ENCODE measurements at places on chromosomes 1 and 21.

DNA sequence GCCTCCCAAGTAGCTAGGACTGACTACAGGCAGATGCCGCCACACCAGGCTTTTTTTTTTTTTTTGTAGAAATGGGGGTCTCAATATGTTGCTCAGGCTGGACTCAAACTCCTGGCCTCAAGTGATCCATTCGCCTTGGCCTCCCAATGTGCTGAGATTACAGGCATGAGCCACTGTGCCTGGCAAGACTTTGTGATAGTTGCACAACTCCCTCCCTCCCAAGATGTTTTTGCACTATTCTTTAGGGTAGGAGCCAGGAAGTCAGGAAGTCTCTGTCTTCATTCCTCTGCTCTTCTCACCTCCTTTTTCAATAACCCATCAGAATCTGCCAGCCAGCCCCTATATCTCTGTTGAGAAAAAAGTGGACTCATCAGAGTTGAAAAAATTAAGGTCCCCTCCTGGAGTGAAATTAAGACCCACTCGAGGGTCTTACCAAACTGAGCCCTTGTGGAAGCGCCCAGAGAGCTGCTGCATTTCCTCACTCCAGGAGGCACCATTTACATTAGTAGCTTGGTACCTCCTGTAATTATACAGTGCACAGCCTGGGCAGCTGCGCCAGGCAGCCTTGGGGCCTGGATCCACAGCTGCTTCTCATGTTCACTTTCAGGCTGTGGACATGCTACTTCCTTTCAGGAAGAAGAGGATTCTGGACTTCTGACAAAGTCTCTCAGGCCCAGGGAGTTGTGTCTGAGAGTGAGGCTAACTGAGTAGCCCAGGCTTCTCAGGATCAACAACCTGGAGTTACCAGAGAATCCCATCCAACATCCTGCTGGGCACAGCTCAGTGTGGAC is 24.0 kb downstream of the TCEA3 start:
- no peak for DNase-seq

DNA sequence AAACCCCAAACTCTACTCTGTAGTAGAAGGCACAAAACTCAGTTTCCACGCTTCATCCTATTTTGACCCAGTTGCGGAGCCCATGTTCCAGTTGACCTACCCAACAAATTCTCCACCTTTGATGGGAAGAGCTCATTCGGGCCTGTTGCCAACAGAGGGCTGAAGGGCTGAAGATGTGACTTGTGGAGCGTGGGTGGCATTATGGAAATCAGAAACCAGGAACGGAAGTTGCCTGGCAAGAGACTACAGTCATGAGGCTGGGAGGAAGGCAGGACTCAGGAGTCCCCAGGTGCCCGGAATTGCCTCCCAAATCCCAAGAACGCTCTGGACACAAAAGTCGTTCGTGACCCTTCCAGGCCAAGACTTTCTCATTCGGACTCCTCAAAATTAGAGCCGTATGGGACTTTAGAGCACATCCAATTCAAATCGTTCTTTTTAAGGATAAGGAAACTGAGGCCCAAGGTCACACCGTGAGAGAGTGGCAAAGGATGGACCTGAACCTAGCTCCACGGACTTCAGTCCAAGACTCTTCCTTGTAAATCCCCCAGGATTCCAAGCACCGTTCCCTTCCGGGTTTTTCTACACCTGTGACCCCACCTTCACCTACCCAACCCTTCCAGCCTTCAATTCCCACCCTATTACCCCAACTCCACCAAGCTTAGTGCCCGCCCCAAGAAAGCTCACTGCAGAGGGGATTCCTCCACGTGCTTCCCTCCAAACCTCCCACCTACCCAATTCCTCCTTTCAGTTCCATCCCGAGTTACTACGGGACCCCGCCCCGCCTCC is 739 bp downstream of the SMG5 start:
- DNase-seq, result peak; percentile 20

DNA sequence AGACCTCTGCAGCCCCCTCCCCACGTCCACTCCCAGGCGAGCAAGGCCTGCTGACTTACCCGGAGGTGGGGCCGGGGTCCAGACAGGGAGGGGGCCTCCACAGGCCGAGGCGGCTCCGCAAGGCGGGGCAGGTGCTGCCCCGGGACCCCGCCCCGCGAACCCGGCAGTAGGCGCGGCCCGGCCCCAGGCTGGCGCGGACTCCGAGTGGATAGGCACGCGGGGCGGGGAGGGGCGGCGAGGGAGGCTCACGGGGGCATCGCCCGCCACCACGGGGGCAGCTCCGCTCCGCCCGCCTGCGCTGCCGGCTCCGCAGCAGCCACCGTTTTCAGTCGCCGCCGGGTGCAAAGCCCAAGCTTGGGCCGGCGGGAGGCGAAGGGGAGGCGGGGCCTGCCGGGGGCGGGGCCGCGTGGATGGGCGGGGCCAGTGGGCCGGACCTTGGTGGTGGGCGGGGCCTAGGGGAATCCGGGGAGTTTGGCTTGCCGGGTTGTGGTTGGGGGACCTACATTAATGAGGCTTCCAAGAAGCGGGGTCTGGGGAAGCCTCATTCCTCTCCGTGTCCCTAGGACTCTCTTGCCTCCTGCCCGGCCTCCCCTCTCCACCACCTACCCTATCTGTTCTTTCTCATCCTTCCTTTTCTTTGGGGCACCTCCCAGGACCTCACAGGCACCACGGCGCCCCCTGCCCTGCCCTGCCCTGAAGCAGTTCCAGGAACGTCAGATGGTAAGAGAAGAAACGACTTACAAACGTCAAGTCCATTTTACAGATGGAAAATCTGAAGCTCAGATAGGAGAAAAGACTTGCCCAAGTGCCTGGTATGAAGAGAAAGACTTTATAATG is at the start of gene RIMS3:
RIMS3 (minus strand) TSS at position 348 of the 837 bp plus-strand sequence. CDS start 23,757 bp downstream, outside the sequence.
- DNase-seq, result peak; percentile 81

DNA sequence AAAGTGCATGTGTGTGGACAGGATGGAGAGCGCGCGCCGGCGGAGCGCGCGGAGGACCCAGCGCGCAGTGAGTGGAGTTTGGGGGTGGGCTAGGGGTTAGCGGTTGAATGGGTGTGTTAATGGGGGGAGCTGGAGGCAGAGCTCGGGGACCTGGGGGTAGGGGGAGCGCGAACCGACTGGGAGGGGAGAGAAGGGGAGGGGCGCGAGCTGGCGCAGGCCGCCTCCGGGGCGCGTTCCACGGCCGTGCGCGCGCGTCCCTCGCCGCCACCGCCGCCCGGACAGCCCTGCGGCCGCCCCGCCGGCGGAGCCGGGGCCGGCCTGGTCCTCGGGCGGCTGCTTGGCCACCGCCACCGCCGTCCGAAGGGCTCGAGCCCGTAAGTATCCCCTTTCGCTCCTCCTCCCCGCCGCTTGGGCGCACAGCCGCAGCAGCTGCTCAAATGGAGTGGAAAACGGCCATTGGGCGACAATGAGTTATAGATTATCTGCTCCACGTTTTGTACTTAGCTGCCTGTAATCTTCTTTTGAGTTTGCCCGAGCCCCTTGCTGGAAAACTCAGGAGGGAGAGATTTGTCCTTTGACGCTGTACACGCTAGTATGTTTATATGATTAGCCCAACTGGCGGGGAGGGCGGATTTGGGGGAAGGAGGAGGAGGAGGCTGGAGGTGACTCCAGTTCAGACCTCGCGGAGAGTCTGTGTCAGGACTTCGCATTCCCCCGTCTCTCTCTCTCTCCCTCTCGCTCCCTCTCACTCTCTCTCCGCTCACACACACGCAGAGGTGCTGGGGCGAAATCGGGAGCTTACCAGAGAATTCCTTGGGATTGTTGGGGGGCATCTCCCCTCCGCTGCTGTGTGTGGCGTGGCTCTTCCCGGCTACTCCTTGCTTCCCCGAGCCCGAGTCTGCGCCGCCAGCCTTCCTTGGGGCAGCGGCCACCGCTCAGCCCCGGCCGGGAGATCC is at the start of gene ADGRL2:
ADGRL2 (plus strand) TSS at position 240 of the 956 bp plus-strand sequence. CDS start 36,051 bp downstream, outside the sequence.
- no peak for DNase-seq

DNA sequence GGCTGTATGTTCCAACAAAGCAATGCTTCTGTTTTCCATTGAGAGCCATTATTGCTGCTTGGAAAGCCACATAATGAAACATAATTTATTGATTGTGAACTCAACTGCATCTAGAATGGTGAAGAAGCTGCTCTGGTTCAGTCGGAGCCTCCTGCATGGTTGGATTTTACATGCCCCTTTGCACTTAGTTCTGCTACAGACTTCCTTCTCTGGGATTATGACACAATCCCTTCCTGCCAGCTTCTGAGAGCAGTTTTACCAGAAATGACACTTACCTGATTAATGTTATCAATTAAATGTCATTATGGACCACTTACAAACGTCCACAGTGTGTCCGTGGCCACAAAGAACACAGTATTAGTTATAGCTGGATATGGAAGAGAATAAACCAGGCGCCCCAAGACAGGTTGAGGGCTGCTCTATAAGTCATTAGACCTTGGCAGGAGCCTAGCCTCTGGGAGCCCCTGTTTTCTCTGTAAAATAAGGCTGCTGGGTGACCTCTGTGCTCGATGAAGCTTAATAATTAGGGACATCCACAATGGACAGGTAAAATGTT is 7.0 kb upstream of the CD58 start:
- no peak for DNase-seq

GRCh38 chr1:218303176-218303879 is 18.2 kb downstream of the RRP15 start:
- no peak for DNase-seq

GRCh38 chr1:11533790-11534787 is 55.1 kb downstream of the DISP3 start:
- DNase-seq, result no peak

GRCh38 chr1:97412166-97412565 is 508.7 kb downstream of the DPYD start:
- DNase-seq, result no peak

DNA sequence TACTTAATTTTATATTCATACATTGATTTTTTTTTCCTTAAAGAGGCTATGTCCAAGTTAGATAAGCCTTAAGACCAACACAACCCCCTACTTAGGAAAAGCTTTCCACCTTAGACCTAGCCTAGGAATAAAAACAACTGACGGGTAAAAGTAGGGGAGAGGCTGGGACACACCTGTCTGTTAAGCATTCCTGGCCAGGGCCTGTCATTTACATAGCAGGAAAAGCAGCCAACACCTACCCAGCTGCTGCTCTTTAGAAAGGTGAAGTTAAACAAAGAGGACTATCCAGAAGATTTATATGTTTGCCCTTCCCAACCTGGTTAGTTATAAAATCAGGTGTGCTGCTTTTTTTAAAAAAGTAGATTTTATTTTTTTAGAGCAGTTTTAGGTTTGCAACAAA is 29.1 kb upstream of the SAMD13 start:
- DNase-seq, result no peak

DNA sequence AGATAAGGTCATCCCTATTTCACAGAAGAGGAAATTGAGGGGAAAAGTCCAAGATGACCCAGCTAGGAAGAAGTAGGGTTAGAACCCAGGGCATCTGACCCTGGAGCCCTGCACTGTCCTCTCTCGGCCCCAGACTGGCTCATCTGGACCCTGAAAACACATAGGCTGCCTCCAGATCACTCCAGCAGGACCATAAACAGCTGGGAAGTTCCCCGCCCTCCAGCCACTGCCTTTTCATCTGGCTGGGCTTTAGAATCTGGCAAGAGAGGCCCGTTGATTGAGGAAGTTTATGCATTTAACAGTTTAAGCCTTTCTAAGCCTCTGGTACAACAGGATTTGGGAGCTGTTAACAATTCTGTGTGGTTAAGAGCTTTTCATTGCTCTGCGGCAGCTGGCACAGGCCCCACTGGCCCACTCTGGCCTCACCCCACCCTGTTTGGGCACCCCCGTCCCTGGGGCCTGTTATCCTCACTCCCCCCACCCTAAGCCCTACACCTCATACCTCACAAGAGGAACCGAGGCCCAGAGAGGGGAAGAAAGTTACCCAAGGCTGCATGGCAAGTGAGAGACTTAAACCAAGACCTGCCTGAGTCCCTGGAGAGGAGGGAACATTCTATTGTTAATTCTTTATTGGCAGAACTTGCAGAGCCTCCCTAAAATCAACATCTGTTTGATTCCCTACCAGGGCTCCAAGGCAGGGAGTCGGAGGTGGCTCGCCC is 84.2 kb downstream of the EPHB2 start:
- no peak for DNase-seq

DNA sequence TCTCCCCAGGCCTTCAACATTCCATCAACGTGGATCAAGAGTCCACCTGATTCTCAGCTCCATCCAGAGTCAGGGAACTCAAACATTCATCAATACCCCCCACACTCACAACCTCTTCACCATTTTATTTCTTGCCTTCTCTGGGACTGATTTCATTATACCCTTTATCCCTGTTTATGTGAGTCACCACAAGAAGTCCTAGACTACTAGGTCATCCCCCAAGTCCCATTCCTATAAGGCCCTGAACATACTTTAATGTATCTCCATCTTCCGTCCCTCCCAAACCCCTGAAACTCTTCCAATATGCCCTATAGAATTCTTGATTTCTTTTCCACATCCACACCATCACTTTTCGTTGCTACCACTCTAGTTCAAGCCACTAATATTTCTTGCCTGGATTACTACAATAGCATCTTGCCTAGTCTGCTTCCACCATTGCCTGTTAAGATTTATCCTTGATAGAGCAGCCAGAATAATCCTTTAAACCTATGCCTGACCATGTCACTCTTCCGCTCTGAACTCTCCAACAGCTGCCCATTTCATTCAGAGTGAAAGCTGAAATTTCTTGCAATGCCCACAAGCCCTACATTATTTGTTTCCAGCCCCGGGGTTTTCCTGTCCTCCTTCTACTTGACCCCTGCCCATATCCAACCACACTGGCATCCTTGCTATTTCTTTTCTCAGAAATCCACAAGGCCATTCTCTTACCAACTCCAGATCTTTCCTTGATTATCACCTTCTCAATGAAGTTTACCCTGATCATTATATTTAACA is 9.4 kb upstream of the SAMD13 start:
- DNase-seq, result no peak

GRCh38 chr1:151686561-151686960 is 30.0 kb downstream of the CELF3 start:
- DNase-seq, result no peak

DNA sequence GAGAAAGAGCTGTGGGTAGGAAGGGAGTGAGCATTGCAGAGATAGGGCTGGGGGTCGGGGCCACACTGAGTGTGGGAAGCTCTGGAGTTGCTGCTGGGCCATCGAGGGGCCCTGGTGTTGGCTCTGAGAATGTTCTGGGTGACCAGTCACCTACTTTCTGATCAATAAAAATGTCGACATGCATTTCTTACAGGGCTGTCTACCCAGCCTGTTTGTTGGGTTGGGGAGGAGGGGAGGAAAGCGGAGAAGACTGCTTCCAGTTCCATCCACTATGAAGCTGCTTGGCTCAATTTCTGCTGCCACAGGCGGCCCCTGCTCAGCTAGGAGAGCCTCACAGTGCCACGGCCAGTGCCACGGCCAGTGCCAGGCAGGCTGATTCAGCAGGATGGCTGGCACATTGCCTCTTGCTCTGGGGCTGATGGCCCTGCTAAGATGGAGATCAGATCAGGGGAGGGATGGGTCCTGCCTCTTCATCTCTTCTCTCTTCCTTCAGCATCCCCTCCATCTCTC is 3.0 kb upstream of the PADI3 start:
- no peak for DNase-seq

GRCh38 chr1:60427701-60428100 is 354.1 kb upstream of the C1orf87 start:
- DNase-seq, result no peak

- DNase-seq, result no peak
Measured at GRCh38 chr1:60904099-60904851, 178.1 kb upstream of the NFIA start.

- no peak for DNase-seq
Measured at GRCh38 chr1:110525249-110525595, 6.2 kb upstream of the KCNA10 start.

GRCh38 chr1:24930260-24931145 is at the start of gene RUNX3:
Gene RUNX3 (minus strand): TSS chr1:24930276. CDS start chr1:24929868, 408 bp downstream.
- peak; percentile 87 for DNase-seq

GRCh38 chr1:50959303-50959912 is 659 bp downstream of the FAF1 start:
- no peak for DNase-seq

GRCh38 chr1:168202941-168203654 is 22.7 kb upstream of the SFT2D2 start:
- no peak for DNase-seq

GRCh38 chr1:29392036-29392435 is 155.7 kb downstream of the PTPRU start:
- no peak for DNase-seq
